Stimulated activated CD8-positive, alpha-beta memory T cell treated with anti-CD3 and anti-CD28 coated beads, Interleukin-4, amount 100 ng/mL, for 1 hour (primary cell): ENCODE measurements at places on chromosomes 12 and 14.

GRCh38 chr14:100088226-100088625, 23.0 kb downstream of the EVL start:
- no peak for DNase-seq

DNA sequence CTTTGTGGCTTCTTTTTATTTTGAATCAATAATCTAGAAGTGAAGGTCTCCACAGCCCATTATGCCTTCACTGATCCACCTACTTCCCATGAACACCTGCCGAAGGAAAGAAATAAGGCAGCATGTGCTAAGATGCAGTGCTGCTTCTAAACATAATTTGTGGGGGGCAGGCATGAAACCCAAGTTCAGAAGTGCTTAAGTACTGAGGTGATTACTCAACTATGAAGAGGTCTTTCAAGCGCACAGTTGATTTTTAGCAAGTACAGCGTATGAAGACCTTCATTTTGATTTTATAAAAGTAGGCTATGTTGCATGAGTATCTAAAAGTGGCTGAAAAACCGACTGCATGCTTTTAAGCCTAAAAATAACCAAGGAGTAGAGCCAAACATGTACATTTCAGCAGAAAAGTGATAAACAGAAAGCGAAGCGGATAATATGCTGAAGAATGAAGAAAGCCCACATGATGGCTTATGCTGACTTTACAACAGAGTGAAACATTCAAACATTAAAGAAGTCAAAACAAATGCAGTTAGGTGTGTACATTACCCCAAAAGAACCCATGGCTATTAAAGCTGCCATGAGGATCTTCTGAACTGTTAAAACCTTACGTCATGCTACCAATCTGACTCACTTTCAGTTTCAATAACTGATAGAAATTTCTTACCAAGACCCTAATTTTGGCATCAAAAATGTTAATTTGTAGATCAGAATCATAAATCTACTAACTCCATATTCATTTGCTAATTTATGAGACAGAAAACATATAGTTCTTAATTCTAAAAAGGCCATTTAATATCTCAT, 29.3 kb downstream of the KICS2 start:
- DNase-seq, result no peak

DNA sequence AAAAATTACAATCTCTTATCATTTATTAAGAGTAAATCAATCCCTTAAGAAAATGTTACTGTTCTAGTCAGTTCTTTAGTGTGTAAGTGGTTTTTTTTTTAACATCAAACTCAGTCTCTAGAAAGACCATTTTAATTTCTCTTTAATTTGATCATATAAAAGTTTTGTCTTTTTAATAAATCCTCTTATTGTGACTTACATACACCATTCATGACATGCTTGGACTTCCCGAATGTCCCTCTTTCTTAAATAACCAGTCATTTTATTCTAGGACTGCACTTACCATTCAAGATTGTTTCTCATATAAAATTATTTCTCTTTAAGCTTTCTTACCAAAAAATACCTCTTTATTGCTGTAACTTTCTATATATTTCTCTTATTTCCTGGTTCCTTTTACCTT, 60.8 kb upstream of the EVL start:
- DNase-seq, result no peak

GRCh38 chr12:52969828-52970569, 21.1 kb downstream of the KRT18 start:
- DNase-seq, result no peak

DNA sequence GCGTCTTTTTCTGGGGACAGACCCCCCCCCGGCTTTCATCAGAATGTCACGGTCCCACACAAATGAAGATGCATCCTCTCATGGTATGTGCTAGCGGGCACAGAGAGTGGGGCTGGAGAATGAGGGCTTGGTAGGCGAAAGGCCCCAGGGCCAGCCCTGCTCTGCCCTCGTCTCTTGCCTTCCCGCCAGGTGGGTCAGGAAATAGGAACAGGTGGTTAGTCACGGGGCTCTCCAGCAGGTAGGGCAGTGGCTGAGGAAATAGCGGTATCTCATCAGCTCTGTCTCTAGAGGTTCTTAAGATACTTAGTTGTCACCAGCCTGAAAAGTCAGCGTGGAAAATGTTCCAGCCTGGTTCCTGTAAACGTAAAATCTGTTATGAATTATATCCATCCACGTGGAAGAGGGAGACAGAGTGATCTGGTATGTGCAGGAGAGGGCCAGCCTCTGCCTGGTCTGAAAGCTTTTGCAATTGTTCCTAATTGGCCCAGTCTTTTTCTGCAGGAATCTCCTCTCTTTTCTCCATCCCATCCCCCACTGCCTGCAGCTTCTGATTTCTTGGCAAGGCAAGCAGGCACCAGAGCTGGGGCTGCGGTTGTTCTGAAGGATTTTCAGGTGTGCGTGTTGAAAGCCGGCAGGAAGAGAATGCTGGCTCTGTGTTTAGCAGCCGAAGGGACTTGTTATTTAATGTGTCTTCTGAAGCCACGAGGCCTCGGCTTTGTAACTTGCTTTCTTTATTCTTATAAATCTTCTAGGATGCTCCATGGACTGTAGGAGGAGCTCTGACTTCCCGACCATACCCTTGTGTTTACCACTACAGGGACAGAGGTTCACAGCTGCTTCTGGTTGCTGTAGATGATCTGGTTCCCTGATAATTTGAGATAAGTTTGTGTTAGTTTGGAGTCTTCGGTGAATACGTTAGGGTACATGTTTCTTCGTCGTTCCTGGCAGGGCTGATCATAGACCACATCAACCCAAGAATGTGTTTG, 131.1 kb downstream of the CACNA1C start:
- DNase-seq, result no peak

- no peak for DNase-seq
Measured at GRCh38 chr14:99245564-99246511, 26.2 kb downstream of the BCL11B start.

DNA sequence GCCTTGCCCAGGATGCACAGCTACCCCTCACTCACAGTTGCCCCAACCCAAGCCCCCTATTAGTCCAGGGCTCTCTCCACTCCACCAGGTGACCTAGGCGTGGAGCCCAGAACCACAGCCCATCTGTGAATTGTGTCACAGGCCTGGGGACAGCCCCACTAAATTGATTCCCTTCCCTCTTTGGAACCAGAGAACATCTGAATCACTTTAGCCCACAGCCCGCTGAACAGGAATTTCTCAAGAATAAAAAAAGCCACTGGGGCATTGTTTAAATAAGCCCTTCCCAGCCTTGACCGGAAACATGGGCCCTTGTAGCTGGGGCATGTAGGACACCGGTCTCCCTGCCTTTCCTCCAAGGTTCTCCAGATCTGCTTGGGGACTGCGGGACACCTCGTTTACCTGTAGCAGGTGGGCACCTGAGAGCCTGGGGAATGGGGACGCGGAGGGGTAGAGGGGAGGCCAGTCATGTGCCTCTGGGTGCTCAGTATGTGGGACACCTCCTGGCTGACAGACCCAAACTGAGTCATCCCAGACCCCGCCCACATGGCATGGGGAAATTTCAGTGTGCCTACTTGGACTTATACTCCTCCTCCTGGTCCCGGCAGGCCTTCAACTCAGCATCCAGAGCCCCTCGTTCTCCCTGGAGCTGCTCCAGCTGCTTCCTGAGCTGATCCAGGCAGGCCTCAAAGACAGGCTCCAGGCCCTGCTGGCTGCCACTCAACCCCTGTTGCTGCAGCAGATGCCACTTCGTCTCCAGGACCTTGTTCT, 1.3 kb downstream of the KRT78 start:
- no peak for DNase-seq

DNA sequence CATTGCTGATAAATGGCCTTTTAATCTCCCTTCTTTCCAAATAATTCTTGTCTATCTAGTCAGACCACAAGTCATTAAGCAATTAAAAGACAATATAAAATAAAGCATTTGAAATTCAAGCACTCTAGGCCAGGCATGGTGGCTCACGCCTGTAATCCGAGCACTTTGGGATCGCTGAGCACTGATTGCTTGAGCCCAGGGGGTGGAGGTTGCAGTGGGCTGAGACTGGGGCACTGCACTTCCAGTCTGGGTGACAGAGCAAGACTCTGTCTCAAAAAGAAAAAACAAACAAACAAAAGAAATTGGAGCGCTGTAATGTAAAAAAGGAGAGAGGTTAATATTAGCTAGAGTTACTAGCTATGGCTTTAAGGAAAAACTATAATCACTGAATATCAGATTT, 30.5 kb upstream of the CSRP2 start:
- no peak for DNase-seq

GRCh38 chr14:69263364-69263763, 3.4 kb downstream of the GALNT16 start:
- no peak for DNase-seq

GRCh38 chr12:109271418-109271817, 37.7 kb downstream of the FOXN4 start:
- no peak for DNase-seq

GRCh38 chr12:55972456-55972855, 1.4 kb upstream of the RAB5B start:
- DNase-seq, result no peak

GRCh38 chr12:10213168-10214135, 775 bp downstream of the GABARAPL1 start:
- DNase-seq, result peak; percentile 51

DNA sequence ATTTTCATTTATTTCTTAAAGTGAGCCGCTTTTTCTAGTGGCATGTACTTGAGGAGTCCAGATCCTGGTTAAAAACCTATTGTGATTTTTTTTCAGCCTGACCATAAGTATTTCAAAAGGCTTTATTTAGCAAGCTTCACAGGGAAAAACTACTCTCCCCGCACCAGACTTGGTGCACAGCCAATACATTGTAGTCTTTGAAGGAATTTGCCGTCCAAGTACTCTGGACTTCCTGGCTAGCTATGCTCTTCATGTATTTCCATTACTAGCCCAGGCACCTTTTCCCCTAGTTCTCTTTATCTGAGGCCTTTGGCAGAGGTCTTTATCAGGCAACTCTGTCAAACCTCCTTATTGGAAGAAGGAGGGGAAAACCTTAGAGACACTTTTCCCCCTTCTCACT, 234.7 kb downstream of the CCDC91 start:
- no peak for DNase-seq

GRCh38 chr12:67504026-67504425, 144.5 kb upstream of the DYRK2 start:
- DNase-seq, result no peak

DNA sequence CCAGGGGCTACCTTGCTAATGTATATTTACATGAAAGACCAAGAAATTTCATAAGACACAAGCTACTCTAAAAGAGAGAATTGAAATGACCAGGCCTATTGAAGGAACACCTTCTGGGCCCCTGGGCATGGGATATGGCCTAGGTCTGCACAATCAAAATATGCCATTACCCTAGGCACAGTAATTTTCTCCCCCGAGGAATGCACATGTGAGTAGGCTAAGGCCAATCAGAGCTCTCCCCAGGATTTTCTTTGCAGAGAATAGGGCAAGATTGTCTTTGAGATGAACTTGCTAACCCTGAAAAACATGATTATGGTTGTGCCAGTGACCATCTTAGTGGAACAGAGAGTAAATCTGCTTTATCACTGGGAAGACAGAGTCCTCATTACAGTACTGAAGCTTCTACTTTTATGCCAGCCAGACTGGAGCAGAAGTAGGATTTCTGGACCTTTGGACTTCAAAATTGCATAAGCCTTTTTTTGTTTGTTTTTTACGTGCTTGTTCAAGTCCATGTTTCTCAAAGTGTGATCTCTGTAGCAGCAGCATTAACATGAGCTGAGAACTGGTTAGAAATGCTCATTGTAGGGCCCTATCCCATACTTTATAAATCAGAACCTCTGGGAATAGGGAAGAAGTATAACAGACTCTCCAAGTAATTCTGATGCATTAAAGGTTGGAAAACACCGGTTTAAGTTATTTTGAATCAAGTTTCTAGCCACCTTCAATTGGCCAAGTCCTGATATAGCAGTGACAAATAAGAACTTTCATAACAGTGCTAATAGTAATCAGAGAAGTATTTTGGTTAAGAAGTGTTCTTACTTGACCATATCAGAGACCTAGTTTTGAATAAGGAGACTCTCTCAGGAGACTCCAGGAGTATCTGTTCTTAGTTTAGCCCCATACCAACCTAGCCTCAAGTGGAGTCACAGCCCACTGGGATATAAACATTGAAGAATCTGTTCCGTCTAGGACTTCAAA, 112.9 kb downstream of the LMO3 start:
- no peak for DNase-seq

- DNase-seq, result no peak
Measured at GRCh38 chr14:77474479-77475177, 16.7 kb downstream of the AHSA1 start.

- DNase-seq, result no peak
Measured at GRCh38 chr12:14369311-14369710, 3.8 kb downstream of the ATF7IP start.

DNA sequence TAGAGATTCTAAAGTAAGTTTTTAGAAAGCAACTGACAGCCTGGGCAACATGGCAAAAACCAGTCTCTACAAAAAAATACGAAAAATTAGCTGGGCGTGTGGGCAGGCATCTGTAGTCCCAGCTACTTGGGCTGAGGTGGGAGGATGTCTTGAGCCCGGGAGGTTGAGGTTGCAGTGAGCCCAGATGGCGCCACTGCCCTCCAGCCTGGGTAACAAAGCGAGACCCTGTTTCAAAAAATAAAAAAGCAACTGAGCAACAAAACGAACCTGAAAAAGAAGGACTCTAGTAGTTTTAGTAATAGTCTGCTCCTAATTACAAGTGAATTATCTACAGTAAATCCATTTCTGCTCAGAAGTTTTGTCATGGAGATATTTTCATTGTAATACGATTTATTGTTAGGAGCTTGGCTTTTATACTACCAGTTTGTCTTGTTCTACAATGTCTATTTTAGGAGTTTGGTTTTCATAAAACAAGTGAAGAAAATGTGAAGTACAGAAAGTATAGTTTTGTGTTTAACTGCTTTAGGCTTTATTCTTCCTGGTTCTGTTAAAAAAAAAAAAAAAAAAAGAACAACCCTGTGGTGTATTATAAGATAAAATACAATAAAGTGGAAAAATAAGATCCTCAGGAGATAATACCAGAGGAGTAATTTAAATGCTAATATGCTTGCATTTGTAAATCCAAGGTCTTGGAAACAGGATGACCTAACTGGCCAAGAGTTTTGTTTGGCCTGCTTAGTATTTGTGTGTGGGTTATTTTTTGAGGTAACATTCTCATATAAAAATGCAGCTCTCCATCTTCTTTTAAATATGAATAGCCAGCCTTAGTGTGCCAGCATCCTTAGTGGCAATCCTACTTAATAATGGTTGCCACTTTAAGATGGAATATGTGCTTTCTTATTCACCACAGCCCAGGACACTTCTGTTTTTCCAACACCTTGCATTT, 2.8 kb downstream of the TMX1 start:
- DNase-seq, result no peak
